Fibroblast of skin of left biceps (primary cell): ENCODE measurements at places on chromosomes 2 and 18.

GRCh38 chr2:105712166-105712915, 32.4 kb upstream of the NCK2 start:
- DNase-seq = no peak

GRCh38 chr2:31212659-31213600, 4.4 kb downstream of the CAPN14 start:
- DNase-seq = no peak

- no peak for DNase-seq
Observed at GRCh38 chr2:85447222-85447585, 28.7 kb downstream of the SH2D6 start.

DNA sequence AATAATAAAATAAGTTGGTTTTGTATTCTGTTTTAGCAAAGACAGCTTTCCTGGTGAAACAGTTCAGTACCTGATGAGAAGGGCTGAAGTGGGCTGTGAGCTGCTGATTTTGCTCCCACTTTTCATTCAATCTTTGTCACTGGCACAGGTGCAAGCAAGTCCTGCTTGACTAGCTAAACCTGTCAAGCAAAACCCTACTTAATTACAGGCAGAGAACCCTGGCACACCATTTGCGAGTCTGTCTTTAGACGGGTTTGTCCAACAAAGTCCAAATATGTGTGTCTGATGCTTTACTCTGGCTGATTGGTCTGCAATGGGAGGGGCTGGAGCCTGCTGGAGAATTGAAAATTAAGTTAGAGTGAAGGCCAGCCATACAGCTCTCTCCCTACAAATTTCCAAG, 267.2 kb downstream of the EPHA4 start:
- DNase-seq = no peak

- no peak for DNase-seq
Observed at GRCh38 chr2:106165029-106165428, 29.1 kb downstream of the UXS1 start.

DNA sequence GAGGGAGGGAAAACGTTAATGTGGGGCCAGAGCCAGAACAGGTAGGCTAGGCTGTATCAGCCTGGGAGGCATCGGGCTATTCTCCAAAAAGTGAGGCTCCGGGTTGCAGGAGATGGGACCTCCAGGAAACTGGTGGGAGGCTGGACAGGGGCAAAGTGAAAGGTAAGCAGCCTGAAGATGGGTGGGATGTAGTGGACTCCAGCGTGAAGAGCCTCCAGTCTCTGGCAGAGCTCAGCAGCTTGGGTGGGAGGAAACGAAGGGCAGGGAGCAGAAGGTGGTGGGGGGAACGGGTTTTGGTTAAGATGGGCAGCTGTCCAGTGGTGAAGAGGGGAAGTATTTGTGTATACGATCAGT, 3.1 kb upstream of the EMX1 start:
- no peak for DNase-seq

DNA sequence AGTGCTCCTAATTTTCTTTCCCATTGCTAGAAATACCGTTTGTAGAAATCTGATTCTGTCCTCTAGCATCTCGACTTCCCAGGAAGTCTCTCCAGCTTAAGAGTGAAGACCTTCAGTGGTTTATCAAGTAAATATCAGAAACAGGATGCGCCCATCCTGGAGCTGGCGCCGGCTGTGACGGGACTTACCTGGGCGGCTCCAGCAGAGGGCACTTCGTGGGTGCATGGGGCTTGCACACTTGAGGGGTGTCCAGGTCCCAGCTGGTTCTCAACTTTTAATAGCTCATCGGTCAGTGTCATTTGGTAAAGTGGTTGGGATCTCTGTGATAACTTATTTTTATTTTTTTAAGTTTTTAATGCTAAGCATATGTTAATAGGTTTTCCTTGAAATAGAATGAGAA, 167.0 kb upstream of the TPO start:
- no peak for DNase-seq

DNA sequence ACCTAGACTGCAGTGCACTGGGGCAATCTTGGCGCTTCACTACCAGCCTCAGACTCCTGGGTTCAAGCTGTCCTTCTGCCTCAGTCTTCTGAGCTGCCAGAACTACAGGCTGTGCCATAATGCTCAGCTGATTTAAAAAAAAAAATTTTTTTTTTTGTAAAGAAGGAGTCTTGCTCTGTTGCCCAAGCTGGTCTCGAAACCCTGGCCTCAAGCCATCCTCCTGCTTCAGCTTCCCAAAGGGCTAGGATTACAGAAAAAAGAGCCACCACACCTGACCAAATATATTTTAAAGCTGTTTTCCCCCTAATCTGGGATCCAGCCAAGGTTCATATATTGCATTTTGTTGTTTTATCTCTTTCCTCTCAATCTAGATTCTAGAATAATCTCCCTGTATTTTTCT, 82.2 kb downstream of the RAB31 start:
- no peak for DNase-seq

DNA sequence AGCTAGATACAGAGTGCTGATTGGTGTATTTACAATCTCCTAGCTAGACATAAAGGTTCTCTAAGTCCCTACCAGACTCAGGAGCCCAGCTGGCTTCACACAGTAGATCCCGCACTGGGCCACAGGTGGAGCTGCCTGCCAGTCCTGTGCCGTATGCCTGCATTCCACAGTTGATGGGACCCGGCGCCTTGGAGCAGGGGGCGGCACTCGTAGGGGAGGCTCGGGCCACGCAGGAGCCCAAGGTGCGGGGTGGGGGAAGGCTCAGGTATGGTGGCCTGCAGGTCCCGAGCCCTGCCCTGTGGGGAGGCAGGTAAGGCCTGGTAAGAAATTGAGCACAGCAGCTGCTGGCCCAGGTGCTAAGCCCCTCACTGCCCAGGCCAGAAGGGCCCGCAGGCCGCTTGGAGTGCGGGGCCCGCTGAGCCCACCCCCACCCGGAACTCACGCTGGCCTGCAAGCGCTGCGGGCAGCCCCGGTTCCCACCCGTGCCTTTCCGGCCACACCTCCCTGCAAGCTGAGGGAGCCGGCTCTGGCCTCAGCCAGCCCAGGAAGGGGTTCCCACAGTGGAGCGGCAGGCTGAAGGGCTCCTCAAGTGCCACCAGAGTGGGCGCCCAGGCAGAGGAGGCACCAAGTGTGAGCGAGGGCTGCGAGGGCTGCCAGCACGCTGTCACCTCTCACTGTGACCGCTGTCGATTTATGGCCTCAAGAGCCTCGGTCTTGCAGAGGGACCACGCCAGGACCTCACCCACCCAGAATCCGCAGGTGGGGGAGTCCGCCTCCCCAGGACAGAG, 76.5 kb downstream of the MEX3C start:
- DNase-seq = no peak

DNA sequence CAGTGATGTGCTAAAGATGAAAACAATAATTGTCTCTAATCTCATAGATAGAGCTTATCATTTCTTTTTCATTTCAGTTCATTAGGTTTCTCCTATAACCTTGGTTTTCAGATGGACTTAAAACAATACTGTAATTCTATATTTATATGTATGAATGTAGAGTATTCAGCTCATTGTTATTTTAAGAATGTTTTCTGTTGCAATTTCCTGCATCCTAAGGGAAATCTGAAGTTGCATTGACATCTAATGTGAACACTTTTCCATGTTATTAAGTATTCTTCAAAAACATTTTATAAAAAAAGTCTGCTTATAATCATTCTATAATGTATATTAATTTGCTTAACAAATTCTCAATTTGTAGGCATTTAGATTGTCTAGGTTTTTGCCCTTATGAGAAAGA, 288.9 kb downstream of the XIRP2 start:
- no peak for DNase-seq

GRCh38 chr18:7070466-7070865, 47.1 kb downstream of the LAMA1 start:
- no peak for DNase-seq

DNA sequence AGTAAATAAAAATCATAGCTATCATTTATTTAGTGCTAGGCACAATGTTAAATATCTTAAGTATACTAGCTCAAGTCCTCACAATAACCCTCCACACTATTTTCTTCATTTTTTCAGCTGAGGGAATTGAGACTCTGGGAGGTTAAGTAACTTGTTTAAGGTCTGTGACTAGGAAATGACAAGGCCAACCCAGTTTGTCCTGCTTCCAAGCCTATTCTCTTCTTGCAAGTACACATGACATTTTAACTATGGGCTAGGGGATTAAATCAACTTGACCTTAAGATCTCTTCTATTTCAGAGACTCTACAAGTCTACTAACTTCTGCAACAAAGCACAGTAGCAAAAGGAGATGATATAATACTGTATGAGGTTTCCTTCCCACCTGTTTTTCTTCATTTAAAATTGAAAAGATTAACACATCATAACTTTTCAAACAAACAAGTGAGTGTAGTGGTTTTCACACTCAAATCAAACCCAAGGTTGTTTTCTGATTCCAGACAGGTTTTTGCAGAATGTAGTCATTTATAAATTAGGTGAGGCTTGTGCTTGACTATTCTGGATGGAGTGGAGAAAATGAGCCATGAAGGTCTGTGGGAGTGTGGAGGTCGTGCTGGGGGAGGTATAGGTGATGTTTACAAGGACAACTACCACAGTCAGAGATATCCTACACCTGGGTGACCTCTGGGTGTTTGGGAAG, 57.0 kb downstream of the CD28 start:
- DNase-seq = no peak

GRCh38 chr2:1979569-1979968, 235.3 kb upstream of the PXDN start:
- no peak for DNase-seq

DNA sequence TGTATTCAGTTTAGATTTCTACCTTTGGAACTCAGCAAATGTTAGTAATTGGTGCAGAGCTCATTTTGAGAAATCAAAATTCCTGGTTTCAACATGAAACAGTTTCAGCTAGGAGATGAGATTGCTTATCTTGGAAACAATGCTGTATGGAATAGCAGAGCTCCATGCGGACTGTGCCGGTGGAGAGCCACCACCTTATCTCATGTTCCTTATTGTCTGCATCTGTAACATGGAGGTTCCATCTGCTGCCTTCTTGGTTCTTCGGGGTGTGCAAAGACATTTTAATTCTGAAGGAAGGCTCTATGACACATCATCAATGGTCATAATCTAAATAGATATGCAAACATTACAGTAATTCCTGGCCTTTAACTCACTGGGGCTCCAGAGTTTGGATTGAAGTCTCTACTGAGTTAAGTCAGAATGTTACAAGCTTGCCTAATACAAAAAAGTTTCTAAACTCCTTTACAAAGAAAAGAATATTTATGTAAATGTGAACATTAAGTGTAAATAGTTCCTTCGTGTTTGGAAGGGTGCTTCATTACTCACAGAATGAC, 65.3 kb downstream of the PRKRA start:
- DNase-seq = no peak

DNA sequence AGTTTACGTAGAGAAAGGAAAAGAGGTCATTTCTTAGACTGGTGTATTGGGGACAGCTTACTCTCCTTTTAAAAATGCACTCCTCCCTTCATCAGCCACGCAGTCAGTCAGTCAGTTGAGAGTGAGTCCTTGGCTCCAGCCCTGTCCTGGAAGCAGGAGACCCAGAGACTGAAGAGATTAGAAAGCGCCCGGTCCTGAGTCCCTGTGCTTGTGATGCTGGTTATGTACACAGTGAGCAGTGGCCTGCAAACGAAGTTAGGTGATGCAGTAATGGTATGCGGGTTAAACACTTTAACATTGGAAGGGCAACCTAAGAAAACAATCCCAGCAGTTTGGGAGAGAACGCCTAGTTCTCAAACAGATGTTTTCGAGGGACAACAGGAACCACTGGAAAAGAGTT, 6.3 kb upstream of the ASB1 start:
- no peak for DNase-seq

GRCh38 chr2:205283736-205284270, 398.5 kb upstream of the NRP2 start:
- DNase-seq = no peak

- no peak for DNase-seq
Observed at GRCh38 chr2:141579071-141579470, 551.7 kb downstream of the LRP1B start.

DNA sequence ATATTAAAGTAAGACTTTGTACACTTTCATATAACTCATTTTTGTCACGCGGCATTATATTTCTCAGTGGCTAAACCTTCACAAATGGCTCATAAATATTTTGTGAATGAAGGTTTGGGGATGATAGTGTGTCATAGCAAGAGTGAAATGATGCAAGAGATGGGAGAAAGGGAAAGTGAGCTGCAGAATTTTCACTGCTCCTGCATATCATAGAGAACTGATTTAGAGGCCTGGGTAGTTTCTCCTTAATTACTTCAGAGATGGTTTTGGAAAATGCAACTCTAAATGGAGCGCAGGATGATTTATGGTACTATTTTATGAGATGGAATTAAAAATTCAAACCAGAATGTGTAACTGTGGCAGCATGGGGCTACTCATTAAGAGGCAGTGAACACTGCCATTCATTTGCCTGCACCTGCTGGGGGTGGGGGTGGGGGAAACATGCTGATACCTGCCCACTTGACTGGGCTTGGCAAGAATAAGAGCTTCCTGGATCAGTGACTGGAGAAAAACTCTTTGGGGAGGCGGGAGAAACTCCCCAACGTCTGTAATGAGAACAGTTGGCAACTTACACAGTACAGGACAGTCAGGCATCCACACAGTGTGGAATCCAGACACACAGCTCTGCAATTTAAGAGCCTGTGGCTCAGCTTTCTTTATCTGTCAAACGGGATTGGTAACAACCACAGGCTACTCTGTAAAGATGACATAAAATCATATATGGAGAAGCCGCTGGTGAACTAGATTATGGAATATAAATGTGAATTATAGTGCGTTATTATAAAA, 941.9 kb downstream of the SLC4A3 start:
- DNase-seq = no peak

DNA sequence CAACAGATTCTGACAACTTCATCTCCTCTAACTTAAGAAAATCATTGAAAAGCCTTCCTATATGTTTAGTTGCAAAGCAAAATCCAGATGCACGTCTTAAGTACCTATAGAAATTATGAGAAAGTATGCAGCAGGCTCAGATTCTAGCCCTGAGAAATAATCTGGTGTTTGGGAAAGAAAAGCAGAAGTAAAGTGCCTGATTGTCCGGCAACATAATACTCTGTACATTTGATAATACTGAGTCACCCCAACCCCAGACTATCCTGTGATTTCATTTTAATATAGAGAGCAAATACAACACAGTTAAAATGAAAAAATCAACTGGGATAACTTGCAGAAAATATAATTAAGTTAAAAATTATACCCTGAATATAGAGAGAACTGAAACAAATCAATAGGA, 13.5 kb downstream of the RFX8 start:
- DNase-seq = no peak

GRCh38 chr18:12076424-12077140, 17.1 kb upstream of the ANKRD62 start:
- no peak for DNase-seq

DNA sequence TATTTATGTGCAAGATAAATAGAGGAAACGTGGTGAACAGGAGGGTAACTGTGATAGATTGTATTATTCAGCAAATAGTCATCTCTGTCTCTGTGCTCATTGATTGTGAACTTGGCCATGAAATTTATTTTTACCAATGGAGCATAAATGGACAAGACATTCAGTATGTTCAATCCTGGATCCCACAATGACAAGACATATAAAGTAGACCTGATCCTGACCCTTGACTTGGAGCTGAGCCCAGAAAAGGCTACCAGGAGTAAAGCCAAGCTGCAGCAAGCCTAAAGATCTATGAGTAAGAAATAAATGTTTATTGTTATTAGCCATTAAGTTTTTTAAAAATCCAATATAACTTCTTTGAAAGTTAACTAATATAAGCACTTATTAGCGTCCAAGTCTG, 531.2 kb downstream of the PIK3C3 start:
- DNase-seq = no peak
